Mesendoderm (in vitro differentiated cells): ENCODE measurements at places on chromosomes 7 and 10.

GRCh38 chr10:48430402-48430993 is 124.0 kb downstream of the MAPK8 start:
- no peak for DNase-seq

GRCh38 chr10:104090611-104091010 is 4.9 kb upstream of the COL17A1 start:
- no peak for DNase-seq

- DNase-seq = peak; percentile 95
Measured at GRCh38 chr7:28686418-28686800, 271.7 kb downstream of the TRIL start.

GRCh38 chr7:81845744-81846241 is 75.9 kb upstream of the HGF start:
- peak; percentile 44 for DNase-seq

- DNase-seq = no peak
Measured at GRCh38 chr10:101887775-101888174, 44.2 kb upstream of the KCNIP2 start.

GRCh38 chr10:57654856-57655255 is 612.8 kb downstream of the IPMK start:
- no peak for DNase-seq

DNA sequence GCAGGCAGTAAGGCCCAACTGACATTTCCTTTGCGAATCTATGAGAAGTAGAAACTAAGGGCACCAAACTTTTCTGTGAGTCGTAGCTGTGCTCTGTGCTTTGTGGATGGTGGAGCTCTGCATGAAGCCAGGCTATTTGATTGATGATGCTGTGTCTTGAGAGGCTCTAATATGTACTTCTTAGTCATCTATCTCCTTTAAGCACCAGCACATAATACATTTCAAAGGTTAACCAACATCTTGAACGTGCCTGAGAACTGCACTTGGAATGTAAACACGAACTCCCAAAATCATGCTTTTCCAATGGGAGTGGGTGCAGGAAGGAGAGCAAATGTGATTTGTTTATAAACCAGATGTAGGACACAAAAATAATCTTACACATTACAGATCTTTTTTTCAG is 411.6 kb downstream of the PARD3 start:
- no peak for DNase-seq

DNA sequence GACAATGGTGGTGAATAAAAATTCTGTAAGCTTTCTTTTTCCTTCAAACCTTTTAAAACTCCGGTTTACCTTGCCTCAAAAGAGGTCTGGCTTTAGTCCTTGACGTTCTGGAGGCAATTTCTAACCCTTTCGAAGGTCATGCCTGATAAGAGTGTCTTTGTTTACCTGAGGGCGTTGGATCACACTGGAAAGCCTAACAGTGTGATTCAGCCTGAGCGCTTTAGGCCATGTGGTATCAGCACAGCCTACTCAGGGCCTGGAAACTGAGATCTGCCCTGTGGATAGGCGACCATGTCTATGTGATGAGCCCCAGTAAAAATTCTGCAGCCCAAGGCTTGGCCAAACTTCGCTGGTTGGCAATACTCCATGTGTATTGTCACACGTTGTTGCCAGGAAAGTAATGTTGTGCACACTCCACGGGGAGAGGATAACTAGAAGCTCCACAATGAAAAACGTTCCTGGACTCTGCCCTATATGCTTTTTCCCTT is 10.7 kb downstream of the CCDC6 start:
- peak; percentile 68 for DNase-seq

GRCh38 chr10:101894742-101895141 is 51.1 kb upstream of the KCNIP2 start:
- DNase-seq = no peak

DNA sequence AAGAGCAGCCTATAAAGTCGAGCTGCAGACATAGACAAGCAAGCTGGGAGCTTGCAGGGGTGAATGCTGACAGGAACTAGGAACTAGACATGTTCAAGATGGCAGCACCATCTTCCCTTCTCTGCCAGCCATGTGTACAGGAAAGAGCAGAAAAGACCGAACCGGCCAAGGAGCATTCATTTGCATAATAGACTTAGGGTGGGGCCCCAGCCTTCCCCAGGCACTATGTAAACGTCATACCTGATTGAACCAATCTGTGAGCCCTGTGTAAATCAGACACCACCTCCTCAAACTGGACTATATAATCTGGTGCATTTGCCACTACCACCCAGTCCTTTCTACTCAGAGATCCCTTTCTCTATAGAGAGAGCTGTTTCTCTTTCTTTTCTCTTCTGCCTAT is 106.9 kb upstream of the FAM3C start:
- no peak for DNase-seq

DNA sequence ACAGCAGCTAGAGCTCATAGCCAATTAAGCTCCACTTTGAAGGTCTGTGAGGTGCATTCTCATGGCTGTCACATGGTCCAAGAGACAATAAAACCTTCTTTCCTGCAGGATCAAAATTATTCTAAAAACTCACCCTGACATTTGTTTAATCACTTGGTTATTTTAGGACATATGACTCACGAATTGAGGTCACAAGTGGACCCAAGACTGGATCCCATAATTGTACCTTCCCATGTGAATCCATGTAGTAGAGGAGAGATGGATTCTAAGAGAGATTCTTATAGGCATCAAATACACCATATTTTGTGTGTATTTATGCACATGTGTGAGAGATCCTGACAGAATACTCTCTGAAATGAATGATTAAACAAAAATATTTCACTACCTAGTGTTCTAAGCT is 18.1 kb downstream of the POLR1F start:
- DNase-seq = no peak

DNA sequence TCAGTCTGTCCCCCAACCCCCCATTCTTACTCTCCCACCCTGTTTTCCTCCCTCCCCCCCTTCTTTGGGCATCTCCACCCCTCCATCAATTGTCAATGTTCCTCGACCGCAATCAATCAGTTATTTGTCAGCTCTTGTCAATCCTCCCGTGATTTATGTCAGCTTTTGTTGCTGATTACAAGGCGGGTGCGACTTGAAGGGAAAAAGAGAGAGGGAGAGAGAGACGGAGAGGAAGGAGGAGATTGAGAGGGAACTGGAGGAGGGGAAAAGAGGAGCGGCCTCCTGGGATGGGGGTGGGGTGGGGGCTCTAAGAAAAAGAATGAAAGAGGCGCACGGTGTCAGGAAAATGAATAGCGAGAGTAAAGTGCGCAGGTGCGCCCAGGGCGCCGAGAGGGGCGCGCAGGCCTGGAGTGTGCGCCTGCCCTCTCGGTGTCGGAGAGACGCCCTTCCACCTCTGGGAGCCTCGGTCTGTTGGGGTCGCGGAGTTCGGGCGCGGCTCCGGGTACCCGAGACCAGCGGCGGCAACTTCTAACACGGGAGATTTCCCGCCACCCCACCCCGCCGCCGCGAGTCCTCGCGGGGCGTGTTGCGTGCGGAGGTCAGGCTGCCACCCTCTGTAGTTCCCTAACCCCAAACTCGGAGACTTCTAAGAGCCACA is 1.1 kb upstream of the ZNF503 start:
- no peak for DNase-seq

GRCh38 chr7:73908123-73908611 is 47.2 kb downstream of the TMEM270 start:
- DNase-seq = no peak

DNA sequence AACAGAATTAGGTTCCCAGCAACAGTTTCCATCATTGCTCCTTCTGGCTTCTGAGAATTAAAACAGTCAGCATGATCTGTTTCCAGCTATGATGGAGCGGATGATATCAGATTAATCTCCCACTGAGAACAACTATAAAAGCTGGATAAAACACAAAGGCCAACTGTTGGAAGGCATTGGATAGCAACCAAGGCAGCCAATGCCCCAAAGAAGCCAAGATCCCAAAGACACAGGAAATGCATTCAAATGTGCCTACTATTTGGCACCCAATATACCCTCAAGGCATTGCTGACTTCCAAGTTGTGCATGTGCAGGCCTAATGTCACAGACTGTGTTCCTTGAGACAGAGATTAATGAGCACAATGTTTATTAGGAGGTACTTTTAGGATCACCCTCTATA is 259.3 kb downstream of the ARHGAP12 start:
- DNase-seq = no peak

GRCh38 chr10:65024886-65025285 is 1503.7 kb downstream of the REEP3 start:
- DNase-seq = no peak

GRCh38 chr7:74505471-74506324 is 52.0 kb downstream of the GTF2IRD1 start:
- no peak for DNase-seq

DNA sequence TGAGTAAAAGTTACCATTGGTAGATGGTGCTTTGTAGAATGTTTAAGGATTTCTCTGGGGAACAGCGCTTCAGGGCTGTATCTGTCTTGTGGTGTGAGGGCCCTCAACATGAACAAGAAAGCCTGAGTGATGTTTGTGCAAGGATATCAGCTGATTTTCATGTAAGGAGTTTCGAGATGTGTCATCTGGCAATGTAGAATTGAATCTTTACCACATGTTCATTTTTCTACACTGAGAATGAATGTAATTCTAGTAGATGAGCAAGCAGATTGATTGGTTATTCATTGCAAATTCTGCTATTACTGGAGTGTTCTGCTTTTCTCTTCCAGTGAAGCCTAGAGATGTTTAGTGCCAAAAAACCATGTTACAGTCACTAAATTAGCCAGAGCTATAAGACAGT is 87.7 kb downstream of the ST7 start:
- DNase-seq = no peak

- DNase-seq = no peak
Measured at GRCh38 chr7:146575903-146576302, 459.3 kb downstream of the CNTNAP2 start.

GRCh38 chr10:13613519-13613918 is 26.8 kb downstream of the PRPF18 start:
- DNase-seq = peak; percentile 47

DNA sequence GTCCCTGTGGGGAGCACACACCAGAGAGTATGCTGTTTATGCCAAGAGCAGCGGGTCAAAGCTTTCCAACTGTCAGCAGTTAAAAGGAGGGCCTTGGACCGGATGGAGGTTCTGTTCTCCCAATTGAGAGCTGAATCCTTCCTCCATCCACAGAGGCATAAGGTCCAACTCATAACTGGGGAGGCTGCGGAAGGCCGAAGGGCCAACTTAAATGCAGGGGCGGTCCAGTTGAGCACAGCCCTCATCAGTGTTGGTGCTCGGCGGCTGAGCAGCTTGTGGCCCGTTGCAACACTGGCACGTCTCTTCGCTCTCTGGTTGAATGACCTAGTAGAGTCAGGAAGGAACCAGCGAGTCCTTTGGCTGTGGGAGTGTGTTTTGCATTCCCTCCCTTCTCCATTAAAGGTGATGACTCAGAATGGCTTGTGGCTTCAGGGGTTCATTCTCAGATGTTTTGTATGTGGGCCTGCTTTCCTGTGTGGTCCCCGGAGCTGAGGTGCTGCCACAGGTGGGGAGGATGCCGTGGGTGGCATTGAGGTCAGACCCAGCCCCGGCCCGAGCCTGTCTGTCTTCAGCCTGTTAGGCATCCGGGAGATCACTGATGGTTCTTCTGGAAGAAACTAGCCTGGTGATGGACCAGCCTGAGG is 44.8 kb upstream of the DMBT1 start:
- no peak for DNase-seq

DNA sequence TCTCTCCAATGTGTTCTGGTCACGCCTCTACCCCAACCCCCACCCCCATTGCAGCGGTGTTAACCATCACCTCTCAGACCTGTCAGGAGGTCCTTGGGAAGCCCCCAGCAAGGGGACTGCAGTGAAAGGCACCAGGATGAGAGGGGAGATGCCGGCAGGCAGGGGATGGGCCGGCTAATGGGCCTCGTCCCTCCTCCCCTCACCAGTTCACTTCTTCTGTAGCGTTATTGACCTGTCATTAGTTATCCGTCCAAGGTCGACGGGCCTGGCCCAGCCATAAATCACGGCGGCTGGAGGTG is 18.8 kb downstream of the POLL start:
- peak; percentile 48 for DNase-seq

DNA sequence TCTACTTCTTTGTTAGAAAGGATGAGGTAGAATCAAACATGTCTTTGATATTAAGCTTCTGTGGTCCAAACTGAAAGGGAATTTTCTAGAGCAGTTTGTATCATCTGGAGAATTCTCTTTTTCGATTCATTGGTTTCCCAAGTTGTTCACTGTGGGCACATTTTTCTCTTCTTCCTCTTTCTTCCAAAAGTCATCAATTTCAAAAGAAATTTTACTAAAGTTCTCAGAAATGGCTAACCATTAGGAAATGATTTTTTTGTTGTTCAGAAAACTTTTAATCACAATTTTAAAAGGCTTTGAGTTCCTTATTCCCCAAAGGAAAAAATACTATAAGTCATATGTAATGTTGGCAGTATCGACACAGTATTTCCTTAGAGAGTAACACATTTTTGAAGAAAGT is 28.3 kb upstream of the CCDC6 start:
- no peak for DNase-seq

DNA sequence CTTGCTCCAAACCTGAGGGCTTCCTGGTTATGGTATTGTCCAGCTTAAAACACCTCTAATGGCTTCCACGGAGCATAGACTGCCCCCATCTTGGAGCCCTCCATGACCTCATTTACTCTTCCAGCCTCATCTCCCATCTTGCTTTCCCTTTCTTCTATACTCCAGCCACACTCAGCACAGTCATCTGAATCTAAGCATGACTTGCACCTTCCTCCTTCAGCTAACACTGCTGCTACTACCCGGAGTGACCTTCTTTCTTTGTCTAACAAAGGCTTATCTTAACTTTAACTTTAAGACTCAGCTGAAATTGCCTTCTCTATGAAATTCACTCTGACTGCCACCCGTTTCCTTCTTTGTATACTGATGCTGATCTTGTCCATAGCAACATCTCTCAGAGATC is 135.1 kb downstream of the FAM107B start:
- DNase-seq = no peak

DNA sequence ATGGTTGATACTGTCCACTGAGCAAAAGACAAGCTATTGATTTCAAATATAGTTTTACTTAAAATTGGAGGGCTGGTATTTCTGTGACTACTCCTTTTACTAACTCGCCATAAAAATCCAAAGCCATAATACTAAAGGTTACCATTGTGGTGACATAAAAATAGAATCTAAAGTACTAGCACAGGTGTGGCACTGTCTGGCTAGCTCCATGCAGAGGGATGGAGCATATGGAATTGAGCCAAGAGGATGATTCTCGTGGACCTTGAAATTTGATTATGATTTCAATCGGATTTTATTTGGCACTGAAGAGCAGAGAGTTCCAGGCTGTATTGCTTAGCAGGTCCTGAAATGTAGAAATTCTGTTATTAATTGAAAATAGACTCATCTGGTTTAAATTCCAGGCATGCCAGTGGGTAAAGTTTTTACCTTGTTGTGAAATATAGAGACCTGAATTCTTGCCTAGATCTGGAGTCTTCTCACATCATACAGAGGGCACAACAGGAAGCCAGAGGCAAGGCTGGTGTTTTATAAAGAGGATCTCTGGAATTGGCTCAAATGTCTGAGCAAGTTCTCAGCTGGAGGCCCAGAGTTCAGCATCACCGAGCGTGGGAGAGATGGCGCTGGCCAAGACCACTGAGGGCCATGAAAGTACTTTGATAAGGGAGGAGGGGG is 29.9 kb upstream of the DLD start:
- no peak for DNase-seq

GRCh38 chr7:155219947-155220769 is 77.5 kb upstream of the INSIG1 start:
- DNase-seq = no peak
